Iris pigment epithelial cell (primary cell): ENCODE measurements at places on chromosomes 1 and 21.
A peak's percentile ranks its signal among the peaks of the same experiment; 100 is the strongest.

DNA sequence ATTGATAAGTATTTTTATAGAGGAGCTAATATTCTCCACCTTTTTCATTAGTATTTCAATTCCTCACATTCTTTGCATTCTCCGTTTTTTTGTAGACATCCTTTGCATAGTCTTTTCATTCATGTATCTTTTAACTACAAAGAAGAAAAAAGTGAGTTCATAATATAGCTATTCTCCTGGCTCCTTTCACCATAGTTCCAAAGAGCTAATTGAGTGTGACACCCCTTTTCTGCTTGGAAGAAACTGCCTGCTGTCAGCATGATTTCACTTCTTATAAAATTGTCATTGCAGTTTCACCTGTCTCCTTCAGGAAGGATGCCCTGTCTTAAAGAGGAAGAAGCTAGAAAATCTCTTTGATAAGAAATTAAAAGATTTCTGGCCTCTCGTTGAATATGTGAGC is 991.1 kb downstream of the KCNT2 start:
- no peak for DNase-seq

DNA sequence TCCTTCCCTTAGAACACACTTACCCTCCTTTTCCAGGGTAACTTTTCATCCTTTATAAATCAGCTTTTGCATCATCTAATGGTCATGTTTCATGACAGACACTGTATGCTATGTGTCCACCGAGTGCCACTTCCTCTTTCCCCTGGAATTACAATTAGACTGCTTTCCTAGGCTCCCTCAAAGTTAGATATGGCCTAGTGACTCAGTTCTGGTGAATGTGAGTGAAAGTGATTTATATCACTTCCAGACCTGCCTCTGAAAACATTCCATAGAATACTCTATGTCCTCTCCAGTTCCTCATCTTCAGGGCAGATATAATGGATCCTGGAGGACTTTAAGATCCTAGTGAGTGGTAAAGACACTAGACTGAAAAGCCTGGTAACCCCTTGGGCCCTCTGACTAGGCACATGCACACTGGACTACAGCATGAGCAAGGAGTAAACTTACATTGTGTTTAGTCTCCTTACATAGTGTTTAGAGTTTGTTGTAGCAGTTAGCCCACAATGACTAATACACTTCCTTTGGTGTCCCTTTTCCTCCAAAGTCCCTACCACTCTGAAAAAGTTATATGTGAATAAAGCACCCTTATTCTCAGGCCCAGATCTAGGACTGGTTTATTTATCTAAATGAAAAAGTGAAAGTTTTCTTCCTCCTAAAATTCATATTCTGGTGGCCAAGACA is 59.3 kb downstream of the GPR88 start:
- DNase-seq: peak; percentile 85

DNA sequence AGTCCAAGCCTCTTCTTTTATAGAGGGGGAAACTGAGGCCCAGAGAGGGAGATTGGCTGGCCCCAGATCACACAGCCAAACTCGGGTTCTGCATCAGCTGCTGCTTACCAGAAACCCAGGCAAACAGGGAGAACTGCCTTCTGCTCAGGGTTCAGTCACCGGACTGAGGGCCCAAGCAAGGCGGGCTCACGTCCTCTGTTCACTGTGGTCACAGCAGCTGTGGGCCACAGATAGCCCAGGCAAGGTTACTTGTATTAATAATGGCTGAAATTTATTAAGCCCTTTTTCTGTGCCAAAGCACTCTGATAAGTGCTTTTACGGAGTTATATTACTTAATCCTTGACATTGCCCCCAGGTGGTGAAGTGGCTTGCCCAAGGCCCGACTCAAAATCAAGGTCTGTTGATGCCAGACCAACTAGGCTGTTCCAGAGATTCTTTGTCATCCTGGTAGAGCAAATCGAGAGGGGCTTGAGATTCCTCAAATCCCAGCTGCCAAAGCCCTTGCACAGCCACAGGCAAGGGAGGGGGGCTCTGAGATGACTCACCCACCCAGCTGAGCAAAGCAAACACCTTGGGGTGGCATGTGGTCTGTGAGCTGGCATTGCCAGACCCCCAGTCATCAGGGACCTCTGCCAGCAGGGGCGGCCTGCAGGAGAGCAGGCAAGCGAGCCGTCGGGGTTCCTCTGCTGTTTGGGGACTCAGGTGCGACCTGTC is 36.5 kb downstream of the EPHB2 start:
- peak; percentile 80 for DNase-seq

GRCh38 chr21:26914557-26914956 is 52.3 kb downstream of the ADAMTS5 start:
- DNase-seq: no peak

- no peak for DNase-seq
Observed at GRCh38 chr21:42142627-42143026, 71.5 kb downstream of the UMODL1 start.

DNA sequence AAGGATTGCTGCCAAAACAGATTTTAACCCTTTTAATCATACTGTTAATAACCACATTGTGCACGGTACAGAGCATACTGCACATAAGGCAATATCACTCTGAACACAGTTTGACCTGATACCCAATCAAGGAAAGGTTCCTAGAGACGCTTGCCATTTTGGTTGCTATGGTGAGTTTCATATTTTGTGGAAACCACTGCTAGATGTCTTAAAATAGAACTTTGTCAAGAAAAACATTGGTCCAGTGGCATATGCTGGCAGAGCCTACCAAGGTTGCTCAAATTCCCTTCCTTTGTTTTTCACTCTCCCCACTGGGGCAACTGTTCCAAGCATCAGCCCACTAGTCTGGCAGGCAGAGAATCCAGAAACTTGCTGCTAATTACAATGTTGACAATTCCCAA is 114.8 kb upstream of the DPYD start:
- DNase-seq: peak; percentile 42

- DNase-seq: peak; percentile 87
Observed at GRCh38 chr1:84853741-84854721, 39.0 kb downstream of the LPAR3 start.

DNA sequence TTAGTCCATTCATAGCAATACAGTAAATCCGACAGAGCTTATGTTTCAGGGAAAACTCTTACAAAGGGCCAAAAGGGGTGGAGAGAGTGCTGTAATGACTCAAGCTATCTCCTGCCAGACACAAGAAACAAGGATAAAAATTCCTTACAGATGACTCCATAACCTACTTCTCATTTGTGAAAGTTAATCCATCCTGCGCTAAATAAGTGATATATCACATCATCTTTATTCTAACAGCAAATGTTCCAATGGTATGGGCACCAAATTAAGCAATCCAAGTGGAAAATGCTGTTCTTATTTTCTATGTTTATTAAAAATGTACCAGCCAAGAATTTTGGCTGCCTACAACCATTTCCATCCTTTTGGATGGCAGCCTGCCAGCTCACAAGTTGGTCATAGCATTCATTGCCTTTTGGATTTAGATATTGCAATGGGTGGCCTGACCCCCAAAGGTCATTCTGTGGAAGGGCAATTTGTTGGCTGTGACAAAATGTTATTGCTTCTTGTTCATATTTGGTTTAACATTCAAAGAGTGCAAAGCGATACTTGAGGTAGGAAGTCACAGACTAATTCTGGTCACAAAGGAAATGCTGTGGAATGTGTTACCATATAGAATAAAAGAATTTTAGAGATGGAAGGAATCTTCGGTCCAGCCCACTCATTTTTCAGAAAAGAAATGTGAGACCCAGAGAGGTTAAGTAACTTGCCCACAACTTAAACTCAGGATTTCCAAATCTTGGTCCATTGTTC is 2.8 kb upstream of the ENAH start:
- peak; percentile 99 for DNase-seq

DNA sequence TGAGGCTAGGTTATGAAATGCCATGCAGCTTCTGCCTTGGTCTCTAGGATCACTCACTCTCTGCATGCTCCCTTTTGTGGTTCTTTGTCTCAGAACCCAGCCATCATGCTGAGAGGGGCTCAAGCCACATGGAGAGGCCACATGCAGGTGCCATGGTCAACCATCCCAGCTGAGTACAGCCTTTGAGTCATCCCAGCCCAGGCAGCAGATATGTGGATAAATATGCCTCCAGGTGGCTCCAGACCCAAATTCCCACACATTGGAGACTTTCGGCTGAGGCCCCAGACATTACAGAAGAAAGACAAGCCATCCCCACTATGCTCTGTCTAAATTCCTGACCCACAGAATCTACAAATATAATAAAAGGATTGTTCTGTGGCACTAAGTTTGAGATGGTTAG is 102.0 kb downstream of the LHX9 start:
- DNase-seq: no peak

DNA sequence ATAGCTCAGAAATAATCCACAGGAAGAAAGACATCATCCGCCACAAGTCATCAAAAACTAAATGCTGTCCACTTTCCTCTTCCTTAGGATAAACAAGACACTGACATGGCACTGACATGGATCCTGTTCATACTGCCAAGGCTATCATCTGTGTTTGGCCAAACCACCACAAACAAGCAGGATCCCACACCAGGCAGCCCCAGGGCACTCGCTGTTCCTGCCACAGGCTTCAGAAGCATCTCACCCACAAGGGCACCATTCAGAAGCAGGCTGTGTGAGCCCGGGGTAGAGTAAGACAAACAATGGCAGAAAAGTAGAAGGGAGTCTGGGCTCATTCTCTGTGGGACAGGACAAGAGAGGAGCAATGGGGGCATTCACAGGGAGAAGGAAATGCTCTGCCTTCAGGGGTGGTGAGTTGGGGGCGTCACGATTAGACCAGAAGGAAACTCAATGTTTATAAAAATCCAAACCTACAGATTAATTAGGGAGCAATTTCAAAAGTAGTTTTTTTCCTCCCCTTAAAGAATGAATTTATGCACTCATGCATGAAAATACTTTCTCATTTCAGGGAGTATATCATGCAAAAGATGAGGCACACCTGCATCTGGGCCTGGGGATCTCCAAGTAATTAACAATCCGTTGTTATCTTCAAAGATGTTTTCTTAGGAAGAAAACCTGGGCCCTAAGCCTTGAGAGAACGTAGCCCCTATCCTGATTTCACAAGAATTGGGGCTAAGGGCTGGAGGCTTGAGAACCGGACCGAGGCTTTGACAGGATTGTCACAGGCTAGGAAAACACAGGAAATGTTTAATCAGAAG is 43.3 kb upstream of the ATP1A1 start:
- no peak for DNase-seq

DNA sequence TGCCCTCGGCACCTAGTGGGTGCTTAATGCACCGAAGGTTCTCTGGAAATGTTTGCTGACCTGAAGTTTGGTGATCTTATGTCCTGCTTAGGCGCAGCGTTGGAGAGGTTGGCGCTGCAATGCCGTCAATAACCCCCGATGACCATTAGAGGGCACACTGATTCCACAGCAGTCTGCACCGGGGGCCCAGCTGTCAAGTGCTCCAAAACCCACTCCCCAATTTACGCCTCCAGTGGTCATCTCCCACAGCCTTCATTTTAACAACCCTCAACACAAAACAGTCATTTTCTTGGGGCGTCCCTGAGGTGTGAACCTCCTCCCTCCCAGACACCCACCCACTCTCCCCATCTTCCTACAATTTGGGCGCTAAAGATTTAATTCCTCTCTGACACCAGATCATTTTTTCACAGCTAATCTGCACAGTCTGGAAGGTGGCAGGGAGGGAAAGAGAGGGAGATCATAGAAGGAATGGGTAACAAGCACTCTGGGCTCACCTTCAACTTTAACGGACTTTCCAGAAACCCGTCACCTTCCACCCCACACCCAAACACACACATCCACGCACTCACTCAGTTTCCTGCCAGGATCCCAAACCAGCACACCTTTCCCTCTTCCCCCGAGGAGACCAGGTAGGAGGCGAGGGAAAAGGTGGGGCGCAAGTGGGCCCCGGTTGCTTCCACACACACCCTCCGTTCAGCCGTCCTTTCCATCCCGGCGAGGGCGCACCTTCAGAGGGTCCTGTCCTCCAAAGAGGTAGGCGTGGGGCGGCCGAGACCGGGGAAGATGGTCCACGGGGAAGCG is 570 bp upstream of the NPR1 start:
- peak; percentile 60 for DNase-seq

GRCh38 chr1:53946252-53947171 is at the start of gene LRRC42:
LRRC42 (plus strand) TSS chr1:53946350; CDS start chr1:53952000, 5,650 bp downstream.
- no peak for DNase-seq

DNA sequence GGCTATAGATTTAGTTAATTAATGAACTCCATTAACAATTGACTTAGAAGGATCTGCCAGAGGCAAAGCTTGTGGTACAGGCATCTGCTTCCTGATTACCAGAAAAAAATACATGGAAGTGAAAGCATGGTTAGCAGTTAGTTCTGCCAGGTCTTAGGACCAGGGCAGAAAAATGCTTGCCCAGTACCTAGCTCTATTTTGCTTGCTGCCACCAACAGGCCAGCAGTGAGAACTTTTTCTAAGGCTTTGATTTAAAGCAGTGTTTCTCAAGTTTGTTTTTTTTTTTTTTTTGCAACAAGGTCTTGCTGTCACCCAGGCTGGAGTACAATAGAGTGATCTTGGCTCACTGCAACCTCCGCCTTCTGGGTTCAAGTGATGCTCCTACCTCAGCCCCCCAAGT is 16.4 kb upstream of the MTF1 start:
- peak; percentile 50 for DNase-seq

- DNase-seq: peak; percentile 46
Observed at GRCh38 chr1:157369808-157370521, 182.3 kb downstream of the FCRL5 start.

DNA sequence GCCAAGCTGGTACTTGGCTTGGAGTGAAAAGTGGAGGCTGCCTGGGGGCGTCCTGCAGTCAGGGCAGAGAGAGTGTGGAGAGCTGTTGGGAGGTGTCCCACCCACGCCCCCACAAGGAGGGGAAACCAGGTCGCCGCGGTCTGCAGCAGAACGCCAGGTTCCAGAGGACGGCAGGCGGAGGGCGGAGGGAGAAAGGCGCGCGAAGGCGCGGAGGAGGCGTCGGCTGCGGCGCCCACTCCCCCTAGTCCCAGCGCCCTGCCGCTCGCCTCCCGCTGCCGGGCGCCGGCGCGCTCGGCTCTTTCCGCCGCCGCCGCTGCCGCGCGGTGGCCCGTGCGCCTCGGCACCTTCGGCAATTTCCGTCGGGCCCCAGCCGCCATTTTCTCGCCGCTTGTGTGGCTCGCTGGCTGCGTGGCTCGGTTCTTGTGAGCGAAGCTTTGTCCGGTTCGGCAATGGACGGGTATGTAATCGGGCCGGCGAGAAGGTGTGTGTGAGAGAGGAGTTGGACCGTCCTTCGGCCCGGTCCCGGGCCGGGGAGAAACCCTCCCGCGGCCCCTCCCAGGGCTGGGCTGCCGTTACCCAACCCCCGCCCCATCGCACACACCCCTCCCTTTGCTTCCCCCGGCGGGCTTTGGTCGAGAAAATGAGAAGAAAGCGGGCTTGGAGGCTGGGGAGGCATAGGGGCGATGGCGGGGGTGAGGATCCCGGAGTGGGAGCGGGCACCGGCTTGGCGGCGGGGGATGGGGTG is at the start of gene PTBP2:
PTBP2 (plus strand) TSS at position 369 of the 745 bp plus-strand sequence; CDS start at position 450, 81 bp downstream.
- peak; percentile 74 for DNase-seq
